ENCODE measurements at places on chromosomes 16 and 17. TPM values are rescaled to one million over a fixed set of nuclear protein-coding genes. Genes with fewer than 3 reads are reported as not detected.

GRCh38 chr16:15976929-15977637 lies 27.7 kb downstream of the ABCC1 start:
- DNase-seq: peak; percentile 34

DNA sequence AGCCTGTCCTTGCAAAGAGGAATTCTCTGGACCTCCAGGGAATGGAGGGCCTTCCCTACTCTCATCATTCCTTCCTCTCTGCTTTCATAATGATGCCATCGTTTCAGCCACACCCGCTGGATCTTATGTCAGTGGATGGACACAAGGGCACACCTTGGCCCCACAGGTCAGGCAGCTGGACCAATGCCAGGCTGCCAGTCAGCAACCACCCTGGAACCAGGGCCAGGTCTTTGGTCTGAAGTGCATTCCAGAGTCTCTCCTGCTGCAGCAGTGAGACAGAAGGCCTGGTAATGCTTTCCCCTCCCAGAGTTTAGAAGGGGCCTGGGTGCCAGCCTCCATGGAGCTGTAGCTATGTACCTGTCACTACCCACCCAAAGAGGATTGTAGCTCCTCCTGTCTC lies 7.4 kb downstream of the C1QL1 start:
- DNase-seq: no peak

Gene GRAP
- total RNA-seq: under 0.01 TPM

DNA sequence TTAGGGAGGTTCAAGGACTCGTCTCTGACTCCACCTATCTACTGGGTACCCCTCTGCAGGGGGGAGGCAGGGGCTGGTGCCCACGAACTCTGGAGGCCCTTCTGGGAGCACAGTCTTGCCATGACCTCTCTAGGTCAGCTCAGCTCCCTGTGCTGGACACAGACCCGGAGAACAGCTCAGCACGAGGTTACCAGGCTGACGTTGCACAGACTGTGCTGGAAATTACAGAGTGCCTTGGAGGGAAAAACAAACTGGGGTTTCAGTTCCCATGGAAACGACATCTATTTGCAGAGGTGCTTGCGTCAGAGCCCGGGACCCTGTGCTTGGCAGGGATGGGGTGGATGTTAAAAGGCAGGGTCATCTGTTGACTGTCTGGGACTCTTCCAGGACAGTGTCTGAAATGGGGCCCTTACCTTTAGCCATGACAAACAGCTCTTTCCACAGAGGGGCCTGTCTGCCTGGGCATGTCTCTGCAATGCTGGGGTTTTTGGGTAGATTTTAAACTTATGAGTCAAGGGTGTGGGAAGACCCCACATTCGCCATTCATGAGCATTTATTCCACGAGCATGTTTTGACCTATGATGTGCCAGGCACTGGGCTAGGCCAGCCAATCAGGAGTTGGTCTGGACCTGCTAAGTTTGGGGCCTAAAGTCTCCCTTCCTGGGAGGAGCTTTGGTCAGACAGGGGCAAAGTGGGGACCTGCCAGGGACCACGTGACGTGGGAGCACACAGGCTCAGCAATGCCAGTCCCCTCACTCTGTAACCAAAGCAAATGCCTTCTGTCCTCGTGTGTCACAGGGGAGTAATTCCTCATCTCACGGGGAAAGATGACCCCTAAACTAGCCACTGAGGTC lies 22.5 kb downstream of the CCR7 start:
- DNase-seq: peak; percentile 100

GRCh38 chr17:66474258-66474657 lies 171.8 kb downstream of the PRKCA start:
- DNase-seq: no peak

- DNase-seq: no peak
Observed at GRCh38 chr17:32953045-32953444, 25.1 kb downstream of the TMEM98 start.

- DNase-seq: no peak
Observed at GRCh38 chr17:48514477-48514876, 16.3 kb downstream of the HOXB1 start.

GRCh38 chr17:50935221-50935995 lies 69.3 kb upstream of the TOB1 start:
- no peak for DNase-seq

Gene EPOP
- total RNA-seq: 0.33 TPM

Gene RASL10B
- total RNA-seq: 4.1 TPM

DNA sequence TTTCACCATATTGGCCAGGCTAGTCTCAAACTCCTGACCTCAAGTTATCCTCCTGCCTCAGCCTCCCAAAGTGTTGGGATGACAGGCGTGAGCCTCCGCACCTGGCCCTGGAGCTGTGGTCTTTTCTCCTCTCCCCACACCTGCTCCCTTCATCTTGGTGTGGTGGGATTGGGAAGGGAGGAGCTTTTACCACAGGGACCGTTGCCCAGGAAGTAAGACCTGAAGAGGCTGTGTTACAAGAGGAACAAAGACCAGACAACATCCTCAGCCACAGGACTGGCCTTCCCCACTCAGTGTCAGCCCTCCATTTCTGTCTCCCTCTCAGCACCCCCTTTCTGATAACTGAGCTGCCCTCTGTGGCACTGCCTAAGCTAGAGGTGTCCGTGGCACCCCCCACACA lies 9.4 kb upstream of the C17orf113 start:
- no peak for DNase-seq

- DNase-seq: no peak
Observed at GRCh38 chr17:44760474-44761308, 1.9 kb downstream of the ADAM11 start.
